ENCODE measurements at places on chromosomes 4 and X.

GRCh38 chr4:102447413-102447812 is 53.7 kb upstream of the NFKB1 start:
- no peak for DNase-seq

DNA sequence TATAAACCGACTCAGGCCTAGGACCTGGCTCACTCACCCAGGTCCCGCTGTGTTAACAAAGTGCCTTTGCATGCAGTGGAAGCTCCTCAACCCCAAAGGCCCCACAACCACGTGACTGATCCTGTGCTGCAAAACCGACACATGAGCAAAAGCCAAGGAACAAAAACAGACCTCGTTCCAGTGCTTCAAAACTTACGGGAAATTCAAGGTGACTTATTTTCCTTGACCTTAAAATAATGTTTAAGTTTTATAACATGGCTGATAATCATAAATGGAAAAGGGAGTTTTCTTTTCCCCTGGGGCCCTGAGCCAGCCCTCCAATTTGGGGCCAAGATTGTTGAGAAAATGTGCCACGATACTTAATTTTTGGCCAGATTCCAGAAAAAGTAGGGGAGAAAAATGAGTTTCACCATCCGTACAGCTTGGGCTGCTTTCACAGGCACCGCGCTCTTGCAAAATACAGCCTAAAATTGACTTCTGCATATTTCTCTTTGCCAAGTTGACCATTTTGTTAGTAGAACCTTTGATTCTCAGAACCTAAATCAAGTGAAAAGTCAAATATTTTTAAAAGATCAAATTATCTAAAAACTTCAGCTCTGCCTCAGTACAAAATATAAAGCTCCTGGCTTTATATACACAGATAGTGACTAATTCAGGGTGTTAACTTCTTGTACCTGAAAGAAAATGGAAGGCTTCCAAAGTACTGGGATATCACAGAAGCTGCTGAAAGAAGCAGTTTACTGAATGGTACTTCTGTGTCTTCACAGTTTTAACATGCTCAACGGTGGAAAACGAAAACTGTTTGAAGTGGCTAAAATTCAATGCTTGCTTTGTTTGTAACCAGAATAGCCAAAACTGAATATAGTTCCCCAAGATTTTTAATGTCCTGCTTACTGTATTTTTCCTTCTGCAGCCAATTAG is 93.8 kb downstream of the APBB2 start:
- no peak for DNase-seq

DNA sequence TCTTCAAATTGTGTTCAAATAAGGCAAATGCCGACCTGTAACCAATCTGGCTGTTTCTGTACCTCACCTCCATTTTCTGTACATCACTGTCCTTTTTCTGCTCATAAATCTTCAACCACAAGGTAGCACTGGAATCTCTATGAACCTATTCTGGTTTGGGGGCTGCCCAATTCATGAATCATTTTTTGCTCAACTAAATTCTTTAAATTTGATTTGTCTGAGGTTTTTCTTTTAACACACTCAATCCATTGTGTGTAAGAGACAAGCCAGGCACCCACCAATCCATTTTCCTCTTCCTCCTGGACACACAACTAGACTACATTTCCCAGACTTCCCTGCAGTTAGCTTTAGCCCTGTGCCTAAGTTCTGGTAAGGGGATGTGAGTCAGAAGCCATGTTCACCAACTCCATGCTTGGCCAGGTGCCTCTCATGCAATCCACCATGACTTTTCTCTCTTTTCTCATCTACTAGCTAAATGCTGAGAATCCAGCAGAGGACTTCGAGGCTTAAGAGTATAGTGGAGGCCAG is 193.2 kb upstream of the KLF3 start:
- DNase-seq = no peak

DNA sequence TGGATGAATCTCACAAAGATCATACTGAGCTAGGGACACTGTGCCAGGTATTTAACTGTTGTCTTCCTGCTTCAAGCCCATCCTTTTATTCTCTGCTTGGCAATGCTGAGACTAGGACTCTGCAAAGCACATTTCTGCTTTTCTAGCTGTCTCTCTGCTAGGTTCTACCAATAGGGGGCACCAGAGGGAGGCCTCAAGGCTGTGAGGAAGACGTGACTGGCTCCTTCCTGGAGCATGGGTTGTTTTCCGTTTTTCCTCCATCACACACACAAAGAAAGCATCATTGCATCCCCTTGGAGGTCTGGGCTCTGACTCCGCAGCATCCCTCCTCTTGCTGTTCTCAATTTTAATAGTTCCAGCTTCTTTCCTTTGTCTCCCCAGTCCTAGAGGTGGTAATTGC is 10.9 kb upstream of the DCTD start:
- DNase-seq = no peak

DNA sequence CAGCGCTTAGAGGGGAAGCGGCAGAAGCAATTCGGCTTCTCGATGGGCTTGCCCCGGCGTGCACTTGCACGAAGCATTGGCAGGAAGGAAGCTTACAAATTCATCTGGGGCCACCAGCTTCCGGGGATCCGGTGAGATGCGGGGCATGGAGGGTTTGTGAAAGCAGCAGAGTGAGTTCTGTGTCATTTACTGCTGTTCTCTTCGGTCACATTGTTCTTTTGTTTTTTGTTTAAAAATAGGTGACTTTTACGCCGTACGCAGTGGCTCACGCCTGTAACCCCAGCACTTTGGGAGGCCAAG is 47.0 kb downstream of the ASMT start:
- DNase-seq = no peak

DNA sequence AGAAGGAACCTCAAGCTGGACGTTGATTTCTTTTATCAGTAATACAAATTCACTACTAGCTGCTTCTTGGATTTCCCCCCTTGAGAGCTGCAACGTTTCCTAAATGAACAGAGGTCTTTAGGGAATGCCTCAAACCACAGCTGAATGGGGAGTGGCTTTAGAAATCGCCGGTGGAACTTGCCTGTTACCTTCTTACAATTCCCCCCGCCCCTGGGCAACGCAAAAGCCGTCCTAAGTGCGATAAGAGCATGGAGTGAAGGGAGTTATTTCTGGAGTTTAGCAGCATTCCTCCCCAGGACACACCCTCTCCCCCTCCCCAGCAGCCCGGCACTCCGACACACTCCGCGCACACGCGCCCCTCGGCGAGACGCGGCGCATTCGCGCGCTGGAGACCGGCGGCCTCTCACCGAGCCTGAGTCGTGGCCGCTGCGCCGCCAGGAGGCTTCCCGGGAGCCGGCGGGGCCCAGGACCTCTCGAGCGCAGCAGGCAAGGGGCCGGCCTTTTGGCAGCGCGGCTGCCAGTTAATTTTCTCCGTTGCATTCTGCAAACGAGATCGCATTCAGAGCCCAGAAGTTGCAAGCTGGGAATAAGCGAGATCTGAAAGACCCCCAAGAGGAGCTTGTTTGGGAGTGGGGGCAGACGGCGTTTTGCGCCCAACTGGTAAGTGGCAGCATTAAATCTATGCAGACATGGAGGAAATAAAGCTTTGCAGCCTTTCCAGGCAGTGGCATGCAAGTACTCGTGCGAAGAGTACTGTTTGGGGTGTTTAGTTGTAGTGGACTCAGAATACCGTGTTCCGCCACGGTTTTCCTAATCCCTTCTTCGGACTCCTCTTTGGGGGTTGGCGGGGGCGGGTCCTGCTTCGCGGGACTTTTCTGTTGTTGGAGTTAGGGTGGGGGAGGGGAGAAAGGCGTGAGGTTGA is 134.7 kb downstream of the PALLD start:
- DNase-seq = no peak

DNA sequence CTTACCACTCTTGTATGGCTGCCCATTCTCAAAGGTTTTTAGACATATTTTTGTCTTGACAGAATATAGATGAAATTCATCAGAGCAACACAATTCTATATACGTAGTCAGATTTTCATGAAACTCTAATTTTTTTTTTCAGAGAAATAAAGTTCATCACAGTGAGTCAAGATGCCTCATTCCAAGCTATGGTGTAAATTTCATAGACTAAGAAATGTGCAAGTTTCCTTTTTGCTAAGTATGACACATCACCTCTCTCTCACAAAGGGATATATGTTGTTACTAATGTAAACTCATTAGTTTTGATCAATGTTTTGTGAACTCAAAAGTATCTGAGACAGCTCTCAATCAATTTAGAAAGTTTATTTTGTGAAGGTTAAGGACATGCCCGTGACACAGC is 60.4 kb upstream of the ATXN3L start:
- no peak for DNase-seq
